Stimulated activated CD4-positive, alpha-beta T cell treated with anti-CD3 and anti-CD28 coated beads, Interleukin-15, amount 100 ng/mL, for 1 hour (primary cell): ENCODE measurements at places on chromosomes 2 and 18.

GRCh38 chr2:97994476-97994875, 1.3 kb downstream of the TMEM131 start:
- DNase-seq, result no peak

- DNase-seq, result no peak
Observed at GRCh38 chr18:77111951-77112746, 20.4 kb downstream of the MBP start.

GRCh38 chr18:9296233-9297006, 38.2 kb upstream of the TWSG1 start:
- DNase-seq, result no peak

GRCh38 chr2:175823707-175824073, 178.4 kb downstream of the LNPK start:
- DNase-seq, result no peak

DNA sequence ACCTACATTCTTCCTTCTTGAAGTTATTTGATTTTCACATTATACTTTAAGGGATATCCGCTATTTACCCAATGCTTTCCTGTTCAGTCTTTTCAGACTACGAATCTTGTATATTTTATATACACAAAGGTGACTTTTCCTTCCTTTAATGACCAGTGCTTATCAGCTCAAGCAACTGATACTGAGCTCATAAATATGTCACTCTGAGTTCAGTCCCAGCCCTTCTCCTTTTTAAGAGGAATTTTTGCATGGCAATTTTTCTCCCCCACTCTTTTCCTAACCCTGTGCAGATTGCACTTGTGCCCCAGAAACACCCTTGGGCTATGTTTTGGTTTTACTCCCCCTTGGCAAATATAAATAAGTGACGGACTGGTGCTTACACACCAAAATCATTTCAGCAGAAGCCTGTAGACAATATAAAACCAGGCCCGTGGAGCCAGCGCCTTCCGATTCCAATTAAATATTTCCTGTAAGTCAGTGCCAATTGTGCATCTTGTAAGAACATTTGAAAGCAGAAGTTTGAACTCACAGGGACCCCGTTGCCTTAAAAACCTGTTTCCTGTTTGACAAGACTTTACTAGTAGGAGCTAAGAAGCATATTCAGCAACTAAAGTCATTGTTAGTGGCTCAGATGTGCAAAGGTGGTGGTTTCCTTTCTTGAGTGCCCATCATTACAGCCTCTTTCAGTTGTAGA, 66.3 kb upstream of the GATA6 start:
- DNase-seq, result no peak

- no peak for DNase-seq
Observed at GRCh38 chr18:26005950-26006349, 84.5 kb downstream of the SS18 start.

DNA sequence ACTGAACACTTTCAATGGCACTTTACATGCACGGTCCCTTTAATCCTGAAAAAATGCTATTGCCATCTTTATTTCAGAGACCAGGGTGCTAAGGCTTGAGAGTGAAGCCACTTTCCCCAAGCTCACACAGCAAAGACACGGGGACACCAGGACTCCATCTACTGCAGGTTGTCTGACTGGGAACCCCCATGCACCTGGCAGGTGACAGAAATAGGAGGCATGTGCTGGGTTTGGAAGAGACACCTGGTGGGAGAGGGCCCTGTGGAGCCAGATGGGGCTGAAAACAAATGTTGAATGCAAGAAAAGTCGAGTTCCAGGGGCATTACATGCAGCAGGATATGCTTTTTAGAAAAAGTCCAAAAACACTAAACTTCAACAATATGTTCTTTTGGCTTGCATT, 5.2 kb upstream of the EHD3 start:
- DNase-seq, result no peak

GRCh38 chr2:197042739-197043196, 116.3 kb upstream of the PGAP1 start:
- no peak for DNase-seq

GRCh38 chr2:7701791-7702190, 784.6 kb downstream of the RNF144A start:
- DNase-seq, result no peak

- no peak for DNase-seq
Observed at GRCh38 chr18:31825772-31826171, 65.1 kb upstream of the SLC25A52 start.

- no peak for DNase-seq
Observed at GRCh38 chr2:186675380-186675779, 18.5 kb upstream of the FAM171B start.

- no peak for DNase-seq
Observed at GRCh38 chr2:216465579-216466195, 33.0 kb upstream of the RPL37A start.

GRCh38 chr2:20447437-20448245, 767 bp downstream of the RHOB start:
- no peak for DNase-seq

DNA sequence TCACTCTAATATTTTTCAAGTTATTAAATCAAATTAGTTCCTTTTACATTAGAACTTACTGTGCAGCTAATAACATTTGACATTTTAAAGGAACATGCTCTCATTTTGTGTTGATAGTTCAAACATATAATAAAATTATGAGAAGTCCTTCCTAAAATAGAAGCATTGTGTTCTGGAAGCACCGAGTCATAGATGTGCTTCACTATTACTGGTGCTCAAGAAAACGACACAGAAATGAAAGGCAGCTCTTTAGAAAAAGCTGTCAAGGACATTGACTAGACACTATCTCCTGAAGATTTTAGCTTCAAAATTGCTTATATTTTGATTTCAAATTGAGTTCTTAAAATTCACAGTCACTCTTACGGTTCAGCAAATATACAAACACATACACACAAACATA, 338.3 kb downstream of the NBAS start:
- no peak for DNase-seq

- DNase-seq, result no peak
Observed at GRCh38 chr2:191866675-191867506, 20.0 kb upstream of the CAVIN2 start.

GRCh38 chr2:8107150-8107549, 574.7 kb upstream of the ID2 start:
- DNase-seq, result no peak

DNA sequence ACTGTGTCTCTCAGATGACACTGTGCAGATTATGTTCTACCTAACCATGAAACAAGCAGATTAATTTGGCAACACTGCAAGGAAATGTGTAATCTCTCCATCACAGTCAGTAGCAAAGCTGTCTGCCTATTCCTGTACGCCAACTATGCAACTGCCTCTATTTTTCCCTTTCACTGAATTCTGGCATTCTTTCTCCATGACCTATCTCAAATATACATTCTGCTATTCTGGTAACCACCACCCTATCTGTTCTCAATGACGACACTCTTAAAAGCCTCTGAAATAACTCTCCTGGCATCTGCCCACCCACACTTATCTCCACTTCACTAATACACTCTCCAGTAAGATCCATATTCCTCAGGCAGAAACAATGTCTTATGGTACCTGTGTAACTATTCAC, 78.7 kb downstream of the ABCA12 start:
- DNase-seq, result no peak

DNA sequence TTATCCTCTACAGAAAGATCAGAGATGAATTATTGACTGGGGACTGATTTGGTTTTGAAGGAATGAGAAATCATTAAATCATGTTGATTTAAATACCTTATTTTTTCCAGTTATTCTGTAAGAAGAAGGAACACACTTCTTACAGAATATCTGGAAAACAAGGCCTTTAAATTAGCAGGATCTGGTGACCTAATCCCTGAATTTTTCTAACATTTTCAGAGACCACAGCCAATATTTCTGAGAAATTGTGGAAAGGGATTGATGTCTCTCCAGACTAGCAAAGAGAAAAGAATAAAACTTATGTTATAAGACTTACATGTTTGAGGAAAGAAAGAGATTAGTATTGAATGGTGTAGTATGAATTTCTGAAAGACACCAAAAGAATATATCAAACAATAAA, 104.0 kb downstream of the KCNE4 start:
- no peak for DNase-seq

DNA sequence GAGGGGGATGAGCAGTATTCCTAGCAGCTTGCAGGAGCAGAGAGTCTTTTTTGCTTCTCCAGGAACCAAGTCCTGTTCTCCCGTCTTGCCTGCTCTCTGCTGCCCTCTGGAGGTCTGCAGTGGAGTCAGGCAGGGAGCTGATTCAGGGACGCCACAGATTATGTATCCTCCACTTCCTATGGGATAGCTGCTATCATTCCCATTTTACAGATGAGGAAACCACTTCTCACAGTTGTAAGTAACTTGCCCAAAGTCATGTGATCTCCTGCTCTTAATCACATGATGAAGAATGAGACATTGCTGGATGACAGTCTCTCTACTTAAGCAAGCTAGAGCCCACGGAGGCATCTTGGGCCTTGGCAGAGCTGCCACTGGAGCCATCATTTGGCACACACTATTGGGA, 8.3 kb downstream of the SLC4A5 start:
- DNase-seq, result peak; percentile 48

DNA sequence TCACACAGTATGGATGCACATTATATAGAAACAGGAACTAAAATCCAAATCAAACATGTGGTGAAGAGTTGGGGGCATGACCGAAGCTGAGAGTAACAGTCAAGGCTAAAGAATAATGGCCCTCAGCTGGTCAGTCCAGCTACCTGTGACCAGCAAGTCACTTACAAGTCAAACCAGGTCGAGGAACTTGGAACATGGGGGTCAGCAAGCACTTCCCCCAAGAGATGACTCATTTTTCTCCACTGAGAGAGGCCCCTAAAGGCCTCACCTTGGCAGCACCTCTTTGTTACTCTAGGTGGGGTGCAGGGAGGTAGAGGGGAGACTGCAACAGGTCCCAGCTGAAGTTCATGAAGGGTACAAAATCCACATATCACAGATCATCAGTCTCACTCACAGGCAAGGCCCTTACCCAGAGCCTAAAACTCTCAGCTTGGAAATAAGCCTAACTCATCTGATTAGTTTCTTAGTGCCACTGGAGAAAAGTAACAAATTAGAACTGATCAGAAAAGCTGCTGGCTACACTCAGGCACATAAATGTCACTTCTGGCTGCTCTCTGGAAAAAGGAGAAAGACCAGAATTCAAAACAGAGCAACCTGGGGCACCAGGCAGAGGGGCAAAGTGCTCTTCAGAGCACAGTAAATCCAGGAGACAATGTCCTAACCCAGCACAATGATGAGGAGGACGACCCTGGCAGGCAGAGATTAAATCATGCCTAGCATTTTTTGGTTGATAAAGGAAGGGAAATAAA, 4.0 kb downstream of the SDC1 start:
- no peak for DNase-seq

DNA sequence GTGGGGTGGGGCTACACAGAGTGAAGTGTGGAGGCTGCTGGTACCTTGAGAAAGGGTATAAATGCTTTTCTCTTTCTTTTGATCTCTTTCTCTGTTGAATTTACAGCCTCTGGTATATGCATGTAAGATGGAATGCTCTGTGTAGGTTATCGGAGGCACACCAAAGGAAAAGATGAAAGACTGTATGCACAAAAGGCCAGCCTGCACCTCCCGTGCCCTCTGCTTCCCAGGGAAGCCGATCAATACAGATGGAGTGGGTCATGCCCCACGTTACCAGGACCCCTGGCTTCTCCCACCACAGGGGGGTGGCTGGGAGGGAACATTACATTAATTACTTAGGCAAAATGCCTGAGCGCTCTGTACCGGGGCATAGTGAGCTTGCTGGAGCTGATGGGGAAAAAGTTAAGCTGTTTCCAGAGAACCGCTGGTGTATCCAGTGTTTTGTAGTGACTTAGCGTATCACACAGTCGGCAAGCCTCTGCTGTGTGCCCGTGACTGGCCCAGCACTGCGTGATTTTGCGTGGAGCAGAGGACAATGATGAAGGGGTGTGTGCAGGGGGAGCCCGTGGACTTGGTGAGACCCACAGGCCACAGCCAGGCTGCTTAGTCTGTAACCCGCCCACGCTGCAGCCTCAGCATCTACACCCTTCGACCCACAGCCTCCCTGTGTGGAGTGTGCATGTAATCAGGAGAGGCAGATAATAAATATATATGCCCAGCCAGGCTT, 8.0 kb downstream of the ALLC start:
- DNase-seq, result no peak

DNA sequence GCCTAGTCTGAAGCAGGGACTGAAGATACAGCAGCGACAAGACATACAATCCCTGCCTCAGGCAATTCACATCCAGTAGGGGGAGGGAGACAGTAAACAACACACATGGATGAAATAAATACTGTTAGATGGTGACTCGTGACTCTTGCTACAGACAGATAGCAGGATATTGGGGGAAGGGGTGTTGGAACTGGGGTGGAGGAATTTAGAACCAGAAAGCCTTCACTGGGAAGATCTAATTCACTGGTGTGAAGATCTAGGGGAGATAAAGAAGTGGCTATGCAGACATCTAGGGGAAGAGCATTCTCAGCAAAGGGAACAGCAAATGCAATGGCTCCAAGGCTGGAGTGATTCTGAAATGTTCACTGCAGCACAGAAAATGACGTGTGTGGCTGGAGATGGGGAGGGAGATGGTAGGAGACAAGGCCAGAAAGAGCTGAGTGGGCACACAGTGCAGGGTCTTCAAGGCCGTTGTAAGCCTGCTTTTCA, 52.6 kb upstream of the TMEM163 start:
- no peak for DNase-seq

DNA sequence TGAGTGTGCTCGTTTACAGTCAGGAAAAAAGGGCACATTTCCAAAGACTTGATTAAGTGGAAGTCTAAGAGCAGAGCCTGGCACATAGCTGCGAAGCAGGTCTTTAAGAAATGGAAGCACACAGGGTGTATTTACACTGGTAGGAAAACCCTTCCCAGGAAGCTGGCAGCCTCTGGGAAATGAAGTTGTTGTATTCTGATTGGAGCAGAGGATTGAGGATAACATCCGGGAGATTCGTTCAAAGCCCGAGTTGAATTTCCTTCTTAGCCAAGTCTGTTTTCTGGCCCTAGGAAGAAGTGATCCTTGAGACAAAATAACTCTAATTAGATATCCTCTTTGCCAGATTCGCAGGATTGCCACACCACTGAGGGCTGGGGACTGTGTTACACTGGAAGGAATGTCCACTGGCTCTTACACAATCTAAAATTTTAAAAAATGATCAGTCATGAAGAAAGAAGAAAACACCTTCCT, 75.9 kb downstream of the ITGB1BP1 start:
- DNase-seq, result no peak

DNA sequence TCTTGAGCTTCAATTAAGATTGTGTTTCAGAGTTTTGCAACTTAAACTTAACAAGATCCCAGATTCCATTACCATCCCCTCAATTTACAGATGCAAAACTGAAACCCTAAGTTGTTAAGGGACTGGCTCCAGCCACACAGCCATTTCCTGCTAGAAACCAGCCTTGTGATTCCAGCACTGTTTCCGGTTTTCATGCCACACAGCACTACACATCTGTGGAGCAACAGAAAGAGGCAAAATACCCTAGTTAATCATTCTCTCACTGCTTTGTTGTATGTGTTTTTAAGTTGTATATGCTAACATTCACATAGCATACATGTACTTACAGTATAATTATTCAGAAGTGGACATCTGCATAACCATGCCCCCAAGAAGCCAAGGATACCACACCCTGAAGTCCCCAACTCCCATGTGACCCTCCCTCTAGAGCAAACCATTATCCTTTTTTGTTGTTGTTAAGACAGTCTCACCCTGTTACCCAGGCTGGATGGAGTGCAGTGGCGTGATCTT, 87.4 kb downstream of the MYO5B start:
- DNase-seq, result no peak
